ENCODE measurements at places on chromosomes 2 and 18.

GRCh38 chr2:168002021-168002553, 245.3 kb downstream of the STK39 start:
- no peak for DNase-seq

DNA sequence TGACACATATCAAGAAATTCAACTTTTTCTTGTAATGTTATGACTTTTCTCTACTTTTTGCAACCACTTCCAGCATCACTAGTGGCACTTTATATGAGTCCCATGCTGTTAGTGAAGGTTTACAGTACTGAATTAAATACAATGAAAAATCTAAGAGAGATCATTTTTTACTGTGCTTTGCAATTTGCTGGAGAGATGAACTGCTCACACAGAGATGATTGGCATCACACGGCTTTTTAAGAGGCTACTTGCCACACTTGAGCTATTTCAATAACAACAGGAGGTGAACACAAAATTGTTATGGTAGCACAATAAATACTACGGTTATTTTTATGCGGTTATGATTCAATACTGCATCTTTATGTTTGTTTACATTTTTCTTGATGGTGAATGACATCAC, 88.9 kb downstream of the DAW1 start:
- DNase-seq = no peak

DNA sequence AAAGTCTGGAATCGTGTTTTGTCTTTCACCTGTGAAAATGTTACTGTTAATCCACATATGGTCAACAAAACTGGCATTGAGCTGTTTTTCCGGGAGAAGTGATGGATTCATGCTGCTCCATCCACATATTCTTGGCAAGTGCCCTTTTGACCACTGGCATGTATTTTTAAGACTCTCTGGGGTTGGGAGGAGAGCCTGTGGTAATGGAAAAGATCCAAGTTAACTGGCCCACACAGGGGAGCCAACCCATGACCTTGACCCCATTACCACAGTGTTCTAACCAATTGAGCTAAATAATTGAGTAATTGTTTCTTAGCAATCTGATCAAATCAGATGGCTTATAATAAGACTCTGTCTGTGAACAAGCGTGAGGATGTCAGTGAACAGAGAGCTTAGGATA, 296.2 kb upstream of the NRP2 start:
- no peak for DNase-seq

GRCh38 chr18:75482880-75483279, 55.4 kb upstream of the SMIM21 start:
- DNase-seq = no peak

DNA sequence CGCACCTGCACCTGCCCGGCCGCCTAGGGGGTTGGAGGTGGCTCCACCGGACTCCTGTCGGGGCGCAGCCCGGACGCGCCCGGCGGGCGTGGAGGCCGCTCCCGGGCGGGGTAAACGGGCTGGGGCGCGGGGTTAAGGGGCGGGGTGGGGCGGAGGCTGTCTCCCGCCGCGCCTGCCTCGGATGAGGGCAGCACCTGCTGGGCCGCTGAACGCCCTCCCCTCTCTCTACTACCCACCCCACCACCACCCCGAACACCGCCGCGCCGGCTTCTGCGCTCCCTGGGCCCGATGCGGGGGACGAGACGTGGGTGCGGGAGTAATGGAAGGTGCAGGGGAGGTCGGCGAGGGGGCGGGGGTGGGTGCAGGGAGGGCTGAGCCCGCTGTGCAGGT, 224.8 kb upstream of the ID2 start:
- DNase-seq = no peak

GRCh38 chr2:204470621-204471196, 74.6 kb upstream of the PARD3B start:
- DNase-seq = no peak

GRCh38 chr2:37648331-37649011, 23.0 kb downstream of the CDC42EP3 start:
- DNase-seq = no peak

- DNase-seq = no peak
Measured at GRCh38 chr2:111670776-111671175, 213.2 kb downstream of the ANAPC1 start.

DNA sequence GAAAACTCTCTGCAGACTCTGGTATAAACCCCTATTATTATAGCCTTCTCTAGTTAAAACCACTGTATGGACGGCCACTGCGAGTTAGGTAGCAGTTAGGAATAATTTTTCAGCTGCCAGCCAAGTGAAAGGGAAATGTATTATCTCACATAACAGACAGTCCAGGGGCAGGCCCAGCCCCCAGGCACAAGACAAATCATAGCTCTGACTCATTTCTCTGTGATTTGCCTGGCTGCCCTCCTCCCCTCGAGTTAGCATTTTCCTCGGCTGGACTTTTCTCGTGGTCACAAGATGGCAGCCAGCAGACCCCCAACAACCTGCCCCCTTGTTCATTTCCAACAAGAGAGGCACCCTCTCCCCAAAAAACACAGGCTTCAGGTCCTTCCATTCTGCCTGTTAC, 10.5 kb downstream of the VIT start:
- DNase-seq = no peak

DNA sequence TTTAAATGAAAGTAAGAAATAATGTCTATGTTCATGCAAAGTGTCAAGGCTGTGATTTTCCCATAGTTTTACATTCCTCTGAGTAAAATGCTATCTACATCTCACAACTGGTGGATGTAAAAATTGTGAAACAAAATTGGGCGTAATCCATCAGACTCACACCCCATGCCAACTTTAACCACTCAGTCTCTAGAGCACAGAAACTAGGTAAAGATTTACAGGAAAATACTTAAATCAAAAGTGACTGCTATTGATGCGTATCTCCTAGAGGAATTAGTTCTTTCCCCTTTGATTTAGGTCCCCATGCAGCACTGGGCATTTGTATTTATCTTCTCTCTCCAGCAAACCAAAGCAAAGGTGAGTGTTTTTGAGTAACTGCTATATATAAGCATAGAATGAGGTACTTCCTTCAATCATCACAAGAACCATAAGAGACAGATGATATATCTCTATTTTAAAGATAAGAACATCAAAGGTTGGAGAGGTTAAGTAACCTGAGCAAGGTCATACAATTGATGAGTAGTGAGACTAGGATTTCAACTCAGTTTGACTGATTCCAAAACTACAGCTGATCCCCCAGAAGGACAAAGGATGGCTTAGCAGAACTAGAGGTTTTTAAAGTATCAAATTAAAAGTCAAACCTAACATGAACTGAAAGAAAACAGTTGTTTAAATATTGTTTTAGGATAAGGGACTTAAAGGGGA, 594.0 kb upstream of the ACVR2A start:
- DNase-seq = no peak

- DNase-seq = no peak
Measured at GRCh38 chr2:11305958-11306357, 38.5 kb downstream of the ROCK2 start.

DNA sequence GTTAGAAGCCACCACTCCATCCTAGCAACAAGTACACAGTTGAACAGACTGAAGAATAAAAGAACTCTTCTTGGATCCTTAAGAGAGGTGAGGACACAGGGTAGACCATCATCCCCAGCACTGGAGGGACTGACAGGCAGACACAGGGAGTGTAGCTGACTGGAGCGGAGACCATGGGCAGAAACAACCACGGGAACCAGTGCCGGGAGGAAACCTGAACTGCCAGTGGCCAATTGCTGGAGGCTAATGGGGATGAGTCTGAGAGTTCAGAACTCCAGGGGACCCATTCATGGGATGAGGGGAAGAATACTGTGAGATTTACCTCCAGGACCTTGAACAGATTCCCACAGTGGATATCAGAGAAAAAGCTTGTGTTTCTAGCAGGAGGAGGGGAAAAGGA, 76.8 kb downstream of the HS6ST1 start:
- no peak for DNase-seq

DNA sequence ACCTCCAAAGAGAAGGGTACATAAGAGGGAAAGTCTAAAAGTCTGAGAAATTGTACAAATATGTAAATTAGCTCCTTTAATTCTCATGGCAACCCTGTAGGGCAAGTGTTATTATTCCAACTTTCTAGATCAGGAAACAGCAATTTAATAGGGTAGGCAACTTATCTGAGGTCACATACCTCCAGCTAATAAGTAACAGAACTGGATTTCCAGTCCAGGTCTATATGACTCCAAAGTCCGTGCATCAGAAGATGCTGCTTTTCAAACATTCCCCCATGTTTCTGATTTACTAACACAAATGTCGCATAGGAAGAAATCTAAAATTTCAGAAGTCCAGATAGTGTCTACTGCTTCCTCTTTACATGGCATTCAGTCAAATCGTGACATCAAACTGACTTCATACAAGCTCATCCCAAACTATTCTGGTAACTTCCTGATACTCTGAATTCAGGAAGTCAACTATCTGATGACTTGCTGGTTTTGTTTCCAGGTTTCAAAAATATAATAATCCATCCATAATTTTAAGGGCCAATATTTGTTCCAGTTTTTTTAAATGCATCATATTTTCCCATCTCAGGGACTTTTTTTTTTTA, 419.3 kb upstream of the ACVR2A start:
- DNase-seq = no peak

GRCh38 chr2:97673182-97673914, 3.8 kb downstream of the C2orf92 start:
- DNase-seq = no peak

DNA sequence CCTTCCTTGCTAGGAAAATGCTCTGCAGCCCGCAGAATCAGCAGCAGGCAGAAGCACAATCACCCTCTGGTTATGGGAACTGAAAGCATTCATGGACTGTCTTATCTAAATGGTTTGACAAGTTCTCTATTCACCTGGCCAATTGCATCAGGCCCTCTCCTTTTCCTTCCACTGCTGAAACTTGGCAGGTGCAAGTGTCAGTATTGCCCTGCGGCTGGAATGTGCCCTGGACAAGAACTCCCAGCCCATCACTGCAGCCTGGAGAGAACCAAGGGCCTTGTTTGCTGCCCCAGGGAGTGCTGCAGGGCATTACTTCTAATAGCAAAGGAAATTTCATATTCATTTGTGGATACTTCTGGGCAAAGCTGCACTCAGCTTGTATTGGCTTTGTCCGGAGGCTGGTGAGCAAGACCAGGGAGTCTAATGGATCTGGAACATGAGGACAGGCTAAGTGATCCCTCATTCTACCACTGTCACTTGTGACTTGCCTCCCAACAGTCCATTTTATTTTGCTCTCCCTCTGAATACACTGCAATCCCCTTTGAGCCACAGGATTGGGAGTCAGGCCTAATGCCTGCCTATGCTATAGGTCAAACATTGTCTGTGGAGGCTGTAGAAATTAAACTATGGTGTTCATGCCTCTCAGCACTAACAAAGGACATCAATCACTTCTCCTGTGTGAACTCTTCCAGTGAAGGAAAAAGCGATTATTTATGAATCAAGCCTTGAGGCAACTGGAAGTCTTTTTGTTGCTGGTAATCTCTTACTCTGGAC, 116.9 kb downstream of the LYPD6B start:
- no peak for DNase-seq

GRCh38 chr2:45042401-45042800, 33.1 kb upstream of the SIX2 start:
- no peak for DNase-seq

DNA sequence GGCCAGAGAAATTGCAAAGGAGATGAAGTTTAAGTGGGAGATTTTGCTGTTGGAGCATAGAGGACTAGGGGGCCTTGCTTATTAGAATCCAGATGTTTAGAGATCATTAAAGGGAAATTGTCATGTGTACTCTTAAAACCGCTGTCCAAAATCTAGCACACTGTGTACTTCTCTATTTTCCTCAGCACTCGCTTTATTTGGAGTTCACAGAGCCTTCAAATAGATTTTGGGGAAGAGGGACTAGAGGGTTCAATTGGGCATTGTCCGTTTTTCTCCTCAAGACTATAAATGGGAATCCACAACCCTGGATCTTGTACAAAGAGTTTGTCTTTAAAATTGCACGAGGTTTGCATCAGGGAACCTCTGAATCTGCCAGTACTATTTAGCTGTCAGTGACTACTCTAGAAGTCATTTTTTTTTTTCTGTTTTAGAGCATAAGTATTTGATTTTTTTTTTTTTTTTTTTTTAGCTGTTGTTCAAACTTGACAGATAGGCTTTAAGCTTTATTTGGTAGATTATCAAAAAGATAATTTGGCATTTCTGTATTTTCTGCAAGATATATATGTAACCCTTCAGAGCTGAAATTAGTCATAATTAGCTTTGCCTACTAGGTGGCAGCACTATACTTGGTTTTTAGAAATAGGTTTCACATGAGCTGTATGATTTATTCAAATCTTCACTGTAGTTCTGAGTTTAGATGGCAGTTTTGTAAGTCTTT, 14.2 kb downstream of the PMS1 start:
- no peak for DNase-seq

DNA sequence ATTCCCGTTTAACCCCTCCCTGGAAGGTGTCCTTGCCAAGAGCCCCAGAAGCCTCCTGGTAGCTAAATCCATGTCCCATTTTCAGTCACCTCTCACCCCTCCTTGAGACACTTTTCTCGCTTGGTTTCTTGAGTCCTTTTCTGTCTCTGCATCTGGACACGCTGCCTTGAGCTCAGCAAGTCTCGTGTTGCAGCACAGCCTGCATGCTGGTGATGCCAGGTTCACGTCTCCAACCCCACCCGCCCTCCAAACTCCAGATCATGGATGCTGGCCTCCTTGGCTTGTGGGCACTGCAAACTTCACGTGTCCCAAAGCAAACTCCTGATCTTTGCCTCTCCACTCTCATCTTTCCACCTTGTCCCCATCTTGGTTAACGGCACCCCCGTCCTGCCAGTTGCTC, 39.3 kb downstream of the CENPO start:
- no peak for DNase-seq

DNA sequence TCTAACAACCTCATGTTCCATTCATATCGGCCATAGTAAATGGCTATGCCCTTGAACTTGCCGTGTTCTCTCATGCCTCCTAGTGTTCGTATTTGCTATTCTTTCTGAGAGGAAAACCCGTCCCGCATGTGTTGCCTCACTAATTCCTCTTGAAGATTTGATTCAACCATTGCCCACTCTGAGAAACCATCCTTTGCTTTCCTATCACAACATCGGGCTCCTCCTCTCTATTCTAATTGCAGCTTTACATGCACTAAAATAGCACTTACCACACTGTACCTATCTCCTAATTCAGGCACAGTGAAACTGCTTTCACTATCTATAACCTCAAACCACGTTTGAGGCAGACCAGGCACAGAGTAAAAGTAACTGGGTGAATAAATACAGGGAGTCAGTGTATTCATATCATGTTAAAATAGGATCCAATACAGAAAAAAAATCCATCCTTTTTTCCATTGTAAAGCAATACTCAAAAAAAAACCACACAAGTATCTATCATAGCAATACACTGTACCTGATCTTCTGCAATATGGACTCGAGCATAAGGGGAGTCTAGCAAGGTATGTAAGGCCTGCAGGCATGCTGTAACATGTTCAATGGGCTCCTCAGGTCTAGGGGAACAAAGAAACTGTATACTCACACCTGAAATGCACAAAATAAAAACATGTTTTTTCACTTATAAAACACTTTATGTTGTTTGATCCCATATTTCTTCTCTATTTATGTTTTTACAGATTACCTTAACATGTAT, 39.0 kb upstream of the STRN start:
- peak; percentile 10 for DNase-seq

- DNase-seq = no peak
Measured at GRCh38 chr18:24658302-24658701, 197.9 kb downstream of the HRH4 start.

- no peak for DNase-seq
Measured at GRCh38 chr18:72086421-72086820, 457.7 kb downstream of the CBLN2 start.

- no peak for DNase-seq
Measured at GRCh38 chr18:2360861-2361260, 210.4 kb downstream of the METTL4 start.

All from NCI-H1105 (cell line).